Naive B cell (primary cell): ENCODE measurements at places on chromosomes 16 and 17.

DNA sequence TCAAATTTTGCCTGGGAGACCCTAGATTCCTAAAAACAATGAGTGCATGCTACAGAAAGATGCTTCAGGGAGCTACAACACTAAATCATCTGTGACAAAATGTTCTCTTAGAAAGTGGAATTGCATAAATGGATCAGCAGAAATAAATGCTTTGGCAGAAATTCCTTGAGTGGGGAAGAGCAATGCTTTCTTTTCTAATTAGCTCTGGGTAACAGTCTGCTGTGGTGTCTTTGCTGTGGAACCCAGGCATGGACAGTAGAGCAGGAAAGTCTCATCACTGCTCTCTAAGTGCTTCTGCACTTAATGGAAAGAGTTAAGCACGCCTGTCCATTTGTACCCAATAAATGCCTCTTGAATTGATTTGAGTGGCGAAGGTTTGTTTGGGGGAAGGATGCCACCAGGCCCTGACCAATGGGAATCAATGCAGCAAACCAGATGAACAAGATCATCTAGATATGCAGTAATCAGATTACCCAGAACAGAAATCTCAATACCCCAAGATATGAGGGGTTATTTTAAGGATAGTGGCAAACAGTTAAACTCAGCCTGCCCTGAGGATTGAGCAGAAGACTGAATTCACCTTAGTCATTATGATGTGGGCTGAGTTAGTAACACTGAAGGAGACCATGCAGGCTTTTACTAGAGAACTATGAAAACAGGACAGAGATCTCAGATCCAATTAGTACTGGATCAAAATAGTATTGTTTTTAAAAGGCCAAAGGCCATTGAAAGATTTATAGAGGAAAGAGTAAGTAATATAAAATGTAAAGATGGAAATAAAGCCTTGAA is 13.6 kb downstream of the HLF start:
- no peak for DNase-seq

- peak; percentile 80 for DNase-seq
These were observed at the start of gene ZNF598 for GRCh38 chr16:2009791-2010510. Gene ZNF598, minus strand, starts transcription at chr16:2009821.

DNA sequence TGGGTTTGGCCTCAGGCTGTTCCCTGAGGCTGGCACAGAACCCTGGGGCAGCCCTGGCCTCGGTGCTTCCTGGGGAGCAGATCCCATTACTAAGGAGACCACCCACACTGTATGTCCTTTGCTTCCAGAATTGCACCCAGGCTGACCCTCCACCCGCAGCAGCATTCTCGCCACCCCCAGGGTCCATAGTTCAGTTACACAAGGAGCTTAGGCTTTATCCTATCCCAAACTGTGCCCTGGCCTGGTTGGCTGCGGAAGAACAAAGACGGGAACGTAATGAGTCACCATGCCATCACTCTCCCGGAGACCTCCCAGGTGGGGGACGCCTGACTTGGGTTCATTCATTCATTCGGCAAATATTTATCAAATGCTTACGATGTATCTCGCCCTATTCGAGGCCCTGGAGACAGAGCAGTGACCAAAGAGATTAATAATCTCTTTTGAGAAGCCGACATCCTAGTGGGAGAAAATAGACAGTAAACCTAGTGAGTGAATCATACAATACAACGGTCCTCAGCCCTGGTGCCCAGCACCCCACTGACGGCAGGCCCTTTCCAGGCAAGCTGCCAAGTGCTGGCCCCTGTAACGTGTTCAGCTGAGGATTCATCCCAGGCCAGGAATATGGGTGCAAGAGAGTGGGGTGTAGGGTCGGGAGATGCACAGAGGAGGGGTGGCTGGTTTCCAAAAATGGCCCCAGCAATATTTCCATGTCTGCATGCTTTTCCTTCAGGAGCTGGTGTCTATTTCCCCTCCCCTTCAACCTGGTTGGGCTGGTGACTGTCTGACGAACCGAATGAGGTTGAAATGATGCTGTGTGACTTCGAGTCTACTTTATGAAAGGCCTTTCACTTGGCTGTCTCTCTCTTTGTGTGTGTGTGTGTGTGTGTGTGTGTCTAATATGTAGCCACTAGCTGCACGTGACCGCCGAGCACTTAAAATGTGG is 134.2 kb downstream of the MGAT5B start:
- DNase-seq = no peak

DNA sequence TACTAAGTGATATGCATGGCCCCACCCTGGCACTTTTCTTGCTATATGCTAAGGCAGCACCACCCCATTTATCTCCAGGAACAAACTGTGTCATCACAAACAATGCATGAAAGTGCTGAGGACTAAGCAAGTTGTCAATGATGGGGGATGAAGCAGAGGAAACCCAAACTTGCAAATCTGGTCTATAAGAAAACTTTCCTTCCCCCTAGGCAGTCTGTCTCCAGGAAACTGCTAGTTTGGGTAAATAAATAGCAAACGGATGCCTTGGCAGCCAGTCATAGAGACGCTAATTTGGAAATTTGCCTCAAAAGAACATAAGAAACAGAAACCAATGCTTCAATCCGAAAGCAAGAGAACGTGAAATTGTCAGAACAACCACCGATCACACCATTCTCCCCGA is 5.6 kb upstream of the HSBP1 start:
- no peak for DNase-seq
